GM12892 (cell line): ENCODE measurements at places on chromosomes 16 and 17.

DNA sequence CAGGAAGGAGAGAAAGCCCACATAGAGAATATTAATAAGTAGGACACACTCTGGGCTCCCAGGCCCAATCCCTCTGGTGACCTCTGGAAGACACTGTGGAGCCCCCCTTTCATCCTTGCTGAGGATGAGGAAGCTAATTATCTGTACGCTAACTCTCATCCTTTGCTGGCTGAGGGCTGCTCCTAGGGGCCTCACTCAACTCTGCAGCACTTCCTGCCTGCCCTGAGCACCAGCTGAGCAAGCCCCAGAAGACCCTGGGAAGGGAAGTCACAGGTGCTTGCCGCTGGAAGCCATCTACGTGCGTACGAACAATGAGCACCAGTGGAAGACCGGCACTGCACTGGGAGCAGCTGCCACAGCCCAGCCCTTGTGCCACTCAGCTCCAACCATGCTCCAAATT is 145.8 kb upstream of the CDH5 start:
- no peak for DNase-seq

DNA sequence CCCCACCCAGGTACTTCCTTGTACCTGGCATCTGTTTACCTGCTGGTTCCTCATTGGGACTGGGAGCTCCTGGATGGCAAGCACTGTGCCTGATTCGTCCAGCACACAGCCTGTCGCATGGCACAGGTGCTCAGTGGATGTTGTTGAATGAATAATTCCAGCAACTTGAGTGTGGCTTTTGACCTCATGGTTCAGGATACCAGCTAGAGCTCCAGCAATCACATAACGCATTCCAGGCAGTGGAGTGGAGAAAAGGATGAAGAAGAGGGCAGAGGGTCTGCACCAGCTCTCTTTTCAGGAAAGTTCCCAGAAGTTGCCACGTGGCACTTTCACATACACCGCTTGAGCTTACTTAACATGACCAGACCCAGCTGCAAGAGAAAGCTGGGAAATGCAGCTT is 1.3 kb upstream of the CAMKK1 start:
- DNase-seq, result no peak

DNA sequence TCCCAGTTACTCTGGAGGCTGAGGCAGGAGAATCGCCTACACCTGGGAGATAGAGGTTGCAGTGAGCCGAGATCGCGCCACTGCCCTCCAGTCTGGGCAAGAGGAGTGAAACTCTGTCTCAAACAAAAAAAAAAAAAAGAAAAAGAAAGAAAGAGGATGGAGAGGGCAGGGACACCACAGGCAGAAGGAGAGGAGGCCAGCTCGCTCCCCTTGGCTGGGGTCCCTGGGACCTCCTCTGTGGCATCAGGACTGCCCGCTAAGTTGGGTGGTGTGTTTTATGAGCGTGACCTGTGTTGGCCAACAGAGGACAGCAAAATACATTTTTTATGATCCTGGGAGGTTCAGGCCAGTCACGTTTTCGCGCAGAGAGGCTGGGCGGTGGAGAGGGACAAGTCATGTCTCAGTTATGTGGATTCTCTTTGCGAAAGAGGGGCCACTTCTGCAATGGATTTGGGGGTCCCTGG is 229.6 kb downstream of the MRTFB start:
- peak; percentile 40 for DNase-seq

GRCh38 chr16:754656-755055 is 5.9 kb upstream of the MSLN start:
- no peak for DNase-seq

- DNase-seq, result no peak
These were observed 256.4 kb downstream of the KATNIP start for GRCh38 chr16:27806388-27806787.

- no peak for DNase-seq
These were observed 13.9 kb downstream of the GINS2 start for GRCh38 chr16:85674828-85675227.

DNA sequence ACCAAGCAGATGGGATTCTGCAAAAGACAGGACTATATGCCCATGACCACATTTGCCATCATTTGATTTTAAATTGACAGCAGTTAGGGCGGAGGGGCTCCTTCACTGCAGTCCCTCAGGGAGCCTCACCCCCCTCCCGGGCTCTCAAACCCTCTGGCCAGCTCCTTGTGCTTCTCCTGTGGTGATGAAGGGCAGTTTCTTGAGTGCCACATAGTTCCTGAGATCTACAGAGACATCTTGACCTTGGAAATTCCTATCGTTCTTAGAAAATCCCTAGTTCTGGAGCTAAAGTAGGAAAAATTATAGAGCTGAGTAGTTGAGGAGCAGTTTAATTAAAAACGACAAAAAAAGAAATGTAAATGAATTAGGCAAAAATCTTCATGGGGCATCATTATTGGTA is 231.5 kb downstream of the CCDC182 start:
- no peak for DNase-seq

DNA sequence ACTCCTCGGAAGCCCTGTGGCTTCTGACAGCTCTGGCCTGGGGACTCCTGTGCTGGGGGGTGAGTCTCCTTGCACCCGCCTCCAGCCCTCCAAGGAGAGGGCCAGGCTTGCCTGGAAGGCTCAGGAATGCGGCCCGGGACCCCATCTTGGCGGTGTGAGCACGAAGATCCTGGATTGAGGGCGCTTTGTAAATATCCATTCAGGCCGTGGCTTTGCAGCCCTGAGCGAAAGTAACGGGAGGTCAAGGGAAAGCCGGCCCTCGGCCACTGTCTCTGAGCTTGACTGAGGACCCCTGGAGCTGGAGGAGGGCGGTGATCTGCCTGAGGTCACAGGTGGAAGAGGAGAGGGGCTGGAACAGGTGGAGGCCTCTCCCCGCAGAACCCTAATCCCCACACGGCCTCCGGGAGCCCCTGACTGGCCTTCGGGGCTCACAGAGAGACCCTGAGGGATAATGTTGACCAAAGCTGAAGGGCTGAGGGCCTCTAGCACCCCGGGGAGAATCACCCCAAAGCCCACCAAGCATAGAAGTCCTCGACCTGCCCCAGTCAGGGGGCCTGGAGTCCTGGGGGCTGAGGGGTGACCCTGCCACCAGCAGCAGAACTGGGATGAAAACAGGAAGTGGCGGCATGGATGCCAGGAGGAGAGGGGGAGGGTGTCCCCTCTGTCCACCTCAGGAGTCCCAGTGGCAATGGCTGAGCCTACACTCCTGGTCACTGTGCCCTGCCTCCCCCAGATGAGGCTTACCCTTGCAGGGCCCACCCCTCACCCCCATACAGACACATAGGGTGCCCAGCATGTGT is 8.3 kb upstream of the RASD1 start:
- no peak for DNase-seq

- DNase-seq, result no peak
These were observed 55.5 kb downstream of the ANKFY1 start for GRCh38 chr17:4208238-4208637.

- DNase-seq, result no peak
These were observed 93.0 kb upstream of the ZFHX3 start for GRCh38 chr16:73140929-73141328.

DNA sequence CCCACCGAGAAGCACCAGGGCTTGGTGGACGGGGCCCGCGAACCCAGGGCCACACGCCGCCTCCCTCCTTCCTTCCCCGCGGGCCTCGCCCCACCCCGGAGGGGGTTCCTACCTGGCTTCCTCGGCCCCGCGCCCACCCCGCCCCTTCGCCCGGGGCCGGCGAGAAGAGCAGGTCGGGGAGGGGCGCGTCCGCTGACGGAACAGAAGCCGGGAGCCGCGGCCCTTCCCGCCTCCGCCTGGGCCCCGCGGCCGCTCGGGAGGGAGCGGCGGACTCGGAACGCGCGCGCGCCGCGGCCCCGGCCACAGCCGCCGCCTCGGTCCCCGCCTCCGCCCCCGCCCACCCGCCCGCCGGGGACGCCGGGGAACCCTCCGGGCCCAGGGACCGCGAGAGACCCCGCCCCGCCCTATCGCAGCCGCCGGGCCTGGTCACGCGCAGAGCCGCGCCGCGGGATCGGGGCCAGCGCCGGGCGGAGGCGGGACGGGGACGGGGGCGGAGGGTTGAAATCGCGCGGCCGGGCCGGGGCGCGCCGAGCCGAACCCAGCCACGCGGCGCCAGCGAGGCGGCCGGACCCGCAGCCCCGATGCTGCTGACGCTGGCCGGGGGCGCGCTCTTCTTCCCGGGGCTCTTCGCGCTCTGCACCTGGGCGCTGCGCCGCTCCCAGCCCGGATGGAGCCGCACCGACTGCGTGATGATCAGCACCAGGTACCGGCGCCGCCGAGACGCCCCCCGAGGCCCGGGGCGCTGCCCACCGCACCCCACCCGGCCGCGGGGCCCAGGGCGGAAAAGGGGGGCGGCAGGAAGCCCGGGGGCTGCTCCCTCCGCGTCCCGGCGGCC is at the start of gene TLCD3A:
Gene TLCD3A (plus strand): TSS at position 530 of the 835 bp plus-strand sequence. CDS start 52 bp downstream, at position 582.
- peak; percentile 65 for DNase-seq

GRCh38 chr16:48158296-48158695 is 2.5 kb upstream of the ABCC12 start:
- no peak for DNase-seq

DNA sequence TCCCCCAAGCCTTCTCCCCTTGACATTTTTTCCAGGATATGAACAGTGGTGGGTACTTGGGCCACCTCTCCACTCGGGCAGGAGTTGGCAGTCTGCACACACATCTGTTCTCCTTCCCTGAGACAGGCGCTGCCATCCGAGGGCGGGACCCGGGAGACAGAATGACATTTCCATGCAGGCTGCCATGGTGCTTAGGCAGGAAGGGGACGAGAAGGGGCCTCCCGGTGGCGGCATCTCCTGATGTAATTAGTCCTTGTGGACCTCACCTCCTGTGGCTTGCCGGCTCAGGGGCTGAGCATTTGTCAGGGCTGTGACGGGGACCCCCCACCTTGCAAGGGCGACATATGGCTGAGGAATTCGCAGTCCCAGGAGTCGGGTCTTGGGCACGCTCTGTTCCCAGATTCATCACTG is 197.2 kb downstream of the FOXL1 start:
- DNase-seq, result no peak

GRCh38 chr16:4937782-4938682 is 1.1 kb upstream of the PPL start:
- no peak for DNase-seq

DNA sequence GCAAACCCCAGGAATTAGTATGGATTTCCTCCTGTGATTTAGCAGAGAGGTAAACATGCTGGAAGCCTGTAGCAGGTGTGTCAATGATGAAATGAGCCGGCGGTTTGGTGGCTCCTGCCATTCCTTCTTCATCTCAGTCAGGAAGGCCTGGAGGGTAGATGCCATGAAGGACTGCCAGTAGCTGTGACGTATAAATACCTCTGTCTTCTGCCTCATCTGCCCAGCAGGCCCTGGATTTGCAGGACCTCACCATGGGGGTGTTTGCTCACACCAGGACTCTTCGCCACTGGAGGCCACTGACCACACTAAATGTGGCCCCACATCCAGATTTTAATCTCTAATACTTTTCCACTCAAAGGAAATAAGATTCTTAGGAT is 16.1 kb upstream of the SLC4A1 start:
- DNase-seq, result no peak

GRCh38 chr17:70752966-70753467 is 583.7 kb downstream of the KCNJ2 start:
- no peak for DNase-seq

- DNase-seq, result no peak
These were observed 1.4 kb downstream of the LDHD start for GRCh38 chr16:75114946-75115825.

DNA sequence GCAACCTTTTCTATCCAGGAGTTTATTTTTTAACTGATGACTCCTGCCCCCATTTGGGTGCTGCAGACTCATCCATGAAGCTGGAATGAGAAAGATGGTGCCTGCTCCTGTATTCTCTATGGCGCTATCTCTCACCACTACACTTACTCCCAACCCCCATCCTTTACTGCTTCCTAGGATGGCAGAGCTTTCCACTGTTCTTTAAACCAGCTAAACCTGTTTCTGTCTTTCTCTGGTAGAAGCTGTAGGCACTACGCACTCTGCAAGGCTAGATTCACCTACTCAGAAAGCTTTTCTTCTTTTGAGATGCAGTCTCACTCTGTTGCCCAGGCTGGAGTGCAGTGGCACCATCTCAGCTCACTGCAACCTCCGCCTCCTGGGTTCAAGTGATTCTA is 47.0 kb downstream of the ADAMTS18 start:
- DNase-seq, result no peak

GRCh38 chr17:12729086-12729485 is 60.2 kb upstream of the ARHGAP44 start:
- no peak for DNase-seq

- no peak for DNase-seq
These were observed 2.4 kb downstream of the RHBDF2 start for GRCh38 chr17:76498876-76499251.

DNA sequence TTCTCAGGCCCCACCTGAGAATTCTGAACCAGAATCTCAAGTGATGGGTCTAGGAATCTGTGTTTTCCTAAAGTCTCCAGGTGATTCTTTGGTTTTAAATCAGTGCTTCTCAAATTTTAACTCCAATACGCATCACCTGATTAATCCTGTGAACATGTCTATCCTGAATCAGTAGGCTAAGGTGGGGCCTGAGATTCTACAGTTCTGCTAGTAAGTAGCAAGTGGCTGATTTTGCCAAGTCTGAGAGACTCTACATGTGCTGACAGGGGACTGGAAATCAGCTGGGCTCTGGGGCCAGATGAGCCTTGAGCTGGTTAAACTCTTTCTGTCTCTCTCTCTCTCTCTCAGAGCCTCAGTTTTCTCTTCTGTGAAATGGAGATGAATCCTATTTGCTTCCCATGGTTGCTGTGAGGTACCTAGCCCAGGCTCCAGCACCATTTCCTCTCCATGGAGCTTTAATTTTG is 9.0 kb downstream of the CCR7 start:
- DNase-seq, result no peak

- no peak for DNase-seq
These were observed 42.1 kb downstream of the ITGAM start for GRCh38 chr16:31301708-31302400.

- no peak for DNase-seq
These were observed 24.2 kb upstream of the IL17C start for GRCh38 chr16:88613911-88614817.

DNA sequence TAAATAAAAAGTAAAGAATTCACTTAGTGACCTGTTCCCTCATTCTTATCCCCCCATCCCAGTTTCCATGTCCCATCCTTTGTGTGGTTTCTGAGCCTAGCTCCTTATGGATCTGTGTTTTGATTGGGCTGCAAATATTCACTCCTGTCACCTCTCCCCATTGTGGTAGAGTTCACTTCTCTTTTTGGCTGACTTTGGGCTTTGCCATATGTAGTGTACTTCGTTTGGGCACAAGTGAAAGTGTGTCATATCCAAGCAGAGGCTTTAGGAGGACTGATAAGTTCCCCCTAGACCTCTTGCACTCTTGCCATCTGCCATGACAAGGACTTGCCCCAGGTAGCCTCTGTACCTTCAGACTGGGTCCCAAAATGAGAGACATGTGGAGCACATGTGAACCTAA is 13.0 kb upstream of the DHRS7B start:
- no peak for DNase-seq

DNA sequence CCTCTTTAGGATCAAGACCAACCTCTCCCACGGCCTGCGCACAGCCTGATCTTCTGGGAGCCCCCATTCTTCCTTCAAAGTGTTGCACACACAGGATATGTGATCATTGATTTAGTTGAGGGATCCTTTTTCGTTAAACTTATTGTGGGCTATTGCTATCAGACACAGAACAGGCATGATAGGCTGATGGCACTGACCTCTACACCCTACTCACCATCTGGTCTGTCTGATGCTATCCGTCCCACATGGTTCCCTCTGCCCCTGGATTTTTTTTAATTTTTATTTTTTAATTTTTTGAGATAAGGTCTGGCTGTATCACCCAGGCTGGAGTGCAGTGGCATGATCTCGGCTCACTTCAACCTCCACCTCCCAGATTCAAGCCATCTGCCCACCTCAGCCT is 19.2 kb upstream of the LITAF start:
- DNase-seq, result no peak

- no peak for DNase-seq
These were observed 20.0 kb downstream of the CLUAP1 start for GRCh38 chr16:3520841-3521240.

GRCh38 chr17:32285746-32286517 is 20.3 kb downstream of the RHBDL3 start:
- no peak for DNase-seq
